ENCODE measurements at places on chromosomes 4 and X. TPM values are rescaled to one million over a fixed set of nuclear protein-coding genes. Genes with fewer than 3 reads are reported as not detected.

- no peaks in the 10 kb centered on the region for H3K36me3 ChIP-seq
- no peak for DNase-seq
- no peak overlapping the region for H3K4me3 ChIP-seq
These were observed 28.4 kb upstream of the SLITRK4 start for GRCh38 chrX:143664302-143664701.

The NR3C2 gene
- 0.29 TPM for total RNA-seq

DNA sequence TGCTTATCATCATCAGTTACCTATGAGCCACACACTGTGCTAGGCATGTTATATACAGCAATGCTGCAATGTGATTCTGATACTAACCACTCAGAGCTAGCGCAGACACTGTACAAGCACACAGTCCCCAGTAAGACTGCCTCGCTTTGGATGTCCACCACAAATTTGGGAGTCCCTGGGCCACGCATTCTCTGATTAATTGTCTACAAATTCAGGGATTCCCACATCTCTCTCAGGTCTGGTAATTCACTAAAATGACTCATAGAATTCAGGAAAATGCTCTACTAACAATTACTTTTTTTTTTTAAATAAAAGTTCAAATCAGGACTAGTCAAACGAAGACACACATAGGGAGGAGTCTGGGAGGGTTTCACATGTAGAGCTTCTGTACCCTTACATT lies 652.1 kb upstream of the AADAT start:
- no peaks in the 10 kb centered on the region for H3K4me1 ChIP-seq
- H3K27ac ChIP-seq: no peak overlapping the region
- no peaks in the 10 kb centered on the region for H3K27me3 ChIP-seq
- no peak for DNase-seq
- H3K36me3 ChIP-seq: no peaks in the 10 kb centered on the region
- H3K4me3 ChIP-seq: no peak overlapping the region

The NDNF gene
- not detected for total RNA-seq

DNA sequence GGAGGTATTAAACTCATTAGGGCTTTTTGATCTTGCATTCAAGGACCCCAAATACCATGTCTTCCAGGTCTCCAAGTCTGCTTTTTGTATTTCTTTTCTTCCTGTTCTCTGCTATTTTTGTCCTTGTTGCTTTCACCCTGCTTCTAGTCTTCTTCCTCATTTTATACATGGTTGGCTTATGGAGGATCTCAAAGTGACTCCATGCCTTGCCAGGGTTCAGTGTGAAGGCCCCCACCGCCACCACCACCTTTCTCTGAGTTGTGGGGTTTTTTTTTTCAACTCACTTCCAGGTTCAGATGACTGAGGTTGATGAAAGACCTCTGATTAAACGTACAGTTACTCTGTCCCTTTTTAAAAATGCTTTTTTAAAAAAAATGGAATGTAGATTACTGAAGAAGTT lies 96.3 kb downstream of the MAML3 start:
- no peaks in the 10 kb centered on the region for H3K36me3 ChIP-seq
- DNase-seq: no peak
- peaks cover 17% of the 10 kb centered on the region for H3K4me1 ChIP-seq

DNA sequence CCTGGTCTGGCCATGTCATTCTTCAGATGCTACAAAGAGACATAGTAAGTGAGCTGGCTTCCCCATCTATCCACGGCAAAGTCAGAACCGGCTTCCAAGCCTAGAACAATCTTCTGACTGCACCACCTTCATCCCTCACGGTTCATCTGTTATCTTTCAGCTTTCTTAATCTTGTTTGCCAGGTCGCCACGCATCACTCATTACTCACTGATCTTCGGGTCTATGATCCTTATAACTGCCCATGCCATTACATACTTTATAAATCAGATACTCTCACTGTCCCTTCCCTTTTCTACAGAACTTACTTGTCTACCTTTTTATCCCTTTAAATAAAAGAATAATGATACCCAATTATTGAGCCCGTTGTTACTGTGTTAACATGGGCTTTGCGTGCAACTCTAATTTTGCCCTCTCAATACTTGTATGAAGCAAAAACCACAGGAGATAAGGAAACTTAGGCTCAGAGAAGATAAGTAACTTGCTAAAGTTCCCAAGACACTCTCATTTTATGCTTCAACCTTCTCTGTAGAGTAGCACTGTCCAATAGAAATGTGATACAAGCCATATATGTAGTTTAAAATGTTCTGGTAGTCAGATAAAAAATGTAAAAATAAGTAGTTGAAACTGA lies 171.7 kb downstream of the AMELX start:
- DNase-seq: no peak
- H3K27ac ChIP-seq: no peak overlapping the region
- peaks cover 2% of the 10 kb centered on the region for H3K27me3 ChIP-seq
- no peaks in the 10 kb centered on the region for H3K36me3 ChIP-seq
- H3K4me3 ChIP-seq: no peak overlapping the region
- no peaks in the 10 kb centered on the region for H3K4me1 ChIP-seq

- no peaks in the 10 kb centered on the region for H3K36me3 ChIP-seq
- no peak for DNase-seq
- H3K4me3 ChIP-seq: no peak overlapping the region
- no peaks in the 10 kb centered on the region for H3K27me3 ChIP-seq
- no peak overlapping the region for H3K27ac ChIP-seq
These were observed 615.4 kb upstream of the SMIM31 start for GRCh38 chr4:164138521-164138920.

DNA sequence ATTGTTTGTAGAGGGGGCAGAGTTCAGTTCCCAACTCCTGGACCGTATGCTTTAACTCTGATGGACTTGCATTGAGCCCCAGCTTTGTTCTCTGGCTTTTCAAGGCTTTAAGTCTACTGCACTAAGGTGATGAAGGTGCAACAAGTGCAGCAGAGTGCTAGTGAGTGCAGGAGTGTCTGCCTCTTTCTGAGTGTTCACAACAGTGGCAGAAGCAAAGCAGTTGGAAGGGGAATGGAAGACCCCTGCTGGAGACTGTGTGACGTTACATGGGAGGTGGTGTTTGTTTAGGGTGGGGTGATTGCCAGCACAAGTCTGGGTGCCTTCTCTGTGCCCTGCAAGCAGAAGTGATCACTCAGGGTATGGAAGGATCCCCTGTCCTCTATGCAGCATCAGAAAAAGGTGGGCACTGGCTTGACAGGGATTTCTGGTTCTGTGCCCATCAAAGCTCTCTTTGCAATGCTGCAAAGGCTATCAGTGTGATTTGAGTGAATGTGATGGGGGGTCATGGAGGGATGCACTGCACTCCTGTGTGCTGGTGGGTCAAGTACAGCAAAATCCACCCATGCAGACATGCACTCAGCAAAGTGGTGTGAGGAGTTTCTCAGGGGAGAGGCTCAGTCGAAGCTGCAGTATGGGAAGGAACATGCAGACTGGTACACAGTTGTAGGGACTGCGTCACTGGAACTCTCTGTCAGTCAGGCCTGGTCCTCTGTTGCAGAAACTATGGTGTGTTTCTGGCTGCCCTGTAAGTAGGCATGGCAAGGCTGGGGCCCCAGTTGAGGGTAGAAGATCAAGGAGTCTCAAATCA lies 70.9 kb upstream of the UGT2B7 start:
- H3K4me3 ChIP-seq: no peak overlapping the region
- no peaks in the 10 kb centered on the region for H3K36me3 ChIP-seq
- H3K4me1 ChIP-seq: no peaks in the 10 kb centered on the region
- DNase-seq: no peak

GRCh38 chrX:149962859-149963757 lies 24.8 kb upstream of the EOLA2 start:
- H3K27me3 ChIP-seq: no peaks in the 10 kb centered on the region
- no peak for DNase-seq
- H3K4me1 ChIP-seq: no peaks in the 10 kb centered on the region
- H3K27ac ChIP-seq: no peak overlapping the region

GRCh38 chr4:130329036-130329435 lies 1233.1 kb downstream of the C4orf33 start:
- no peak overlapping the region for H3K4me3 ChIP-seq
- H3K36me3 ChIP-seq: no peaks in the 10 kb centered on the region
- no peaks in the 10 kb centered on the region for H3K4me1 ChIP-seq
- H3K27me3 ChIP-seq: no peaks in the 10 kb centered on the region

DNA sequence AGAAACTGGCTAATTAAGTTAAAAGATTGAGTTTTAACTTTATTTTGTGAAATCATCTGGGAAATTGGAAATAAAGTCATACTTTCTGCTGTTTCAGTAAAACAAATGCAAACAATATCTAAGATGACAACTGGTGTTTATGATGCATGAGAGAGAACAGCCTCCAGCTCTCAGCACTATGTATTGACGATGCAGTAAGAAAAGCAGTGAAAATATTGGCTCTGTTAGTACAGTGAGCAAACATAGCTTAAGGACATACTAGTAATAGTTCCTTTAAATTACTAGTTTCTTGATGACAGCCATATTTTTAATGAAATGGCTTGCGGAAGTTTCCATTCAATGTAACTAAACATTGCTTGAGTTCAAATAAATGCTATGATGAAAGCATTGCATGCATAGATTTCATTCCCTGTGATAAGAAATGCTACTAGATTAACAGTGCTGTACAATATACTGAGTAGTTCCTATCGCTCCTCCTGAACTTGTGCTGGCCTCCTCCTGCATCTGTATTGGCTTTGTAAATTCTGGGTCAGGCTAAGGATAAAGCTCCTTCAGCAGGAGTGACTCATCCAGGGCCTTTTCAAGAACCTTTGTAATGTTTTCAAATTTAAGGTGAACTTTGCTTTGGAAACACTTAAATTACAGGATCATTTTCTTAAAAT lies 11.6 kb downstream of the ARHGAP24 start:
- H3K27me3 ChIP-seq: no peaks in the 10 kb centered on the region
- no peaks in the 10 kb centered on the region for H3K36me3 ChIP-seq
- DNase-seq: no peak
- no peak overlapping the region for H3K27ac ChIP-seq

- no peaks in the 10 kb centered on the region for H3K36me3 ChIP-seq
- no peak for DNase-seq
- no peaks in the 10 kb centered on the region for H3K4me1 ChIP-seq
- no peak overlapping the region for H3K4me3 ChIP-seq
- no peak overlapping the region for H3K27ac ChIP-seq
These were observed 112.6 kb downstream of the GABRA2 start for GRCh38 chr4:46277165-46277951.

GRCh38 chrX:108734426-108734825 lies 1.9 kb downstream of the IRS4 start:
- no peaks in the 10 kb centered on the region for H3K4me1 ChIP-seq
- H3K27me3 ChIP-seq: peaks cover 38% of the 10 kb centered on the region
- H3K4me3 ChIP-seq: no peak overlapping the region
- H3K27ac ChIP-seq: no peak overlapping the region
- no peaks in the 10 kb centered on the region for H3K36me3 ChIP-seq

DNA sequence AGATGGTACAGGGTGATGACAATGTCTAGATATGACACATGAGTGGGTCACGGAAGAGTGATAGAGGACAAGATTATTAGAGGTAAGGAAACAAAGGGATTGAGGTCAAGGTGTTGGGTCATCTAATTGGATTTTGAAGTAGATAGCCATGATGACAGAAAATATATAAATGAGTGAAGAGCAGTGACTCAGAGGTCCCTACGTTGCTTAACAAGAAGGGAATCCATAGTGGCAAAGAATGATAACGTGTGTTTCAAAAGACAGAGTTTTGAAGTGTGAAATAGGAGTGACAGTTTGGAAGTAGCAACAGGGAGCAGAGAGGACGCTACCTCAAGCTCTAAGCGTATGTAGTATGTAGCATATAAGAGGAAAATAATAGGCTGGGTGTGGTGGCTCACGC lies 22.2 kb upstream of the CAMK2D start:
- H3K27ac ChIP-seq: no peak overlapping the region
- H3K4me3 ChIP-seq: no peak overlapping the region
- H3K27me3 ChIP-seq: no peaks in the 10 kb centered on the region
- no peaks in the 10 kb centered on the region for H3K36me3 ChIP-seq
- peaks cover 10% of the 10 kb centered on the region for H3K4me1 ChIP-seq

The POLA1 gene
- 38.3 TPM for total RNA-seq

DNA sequence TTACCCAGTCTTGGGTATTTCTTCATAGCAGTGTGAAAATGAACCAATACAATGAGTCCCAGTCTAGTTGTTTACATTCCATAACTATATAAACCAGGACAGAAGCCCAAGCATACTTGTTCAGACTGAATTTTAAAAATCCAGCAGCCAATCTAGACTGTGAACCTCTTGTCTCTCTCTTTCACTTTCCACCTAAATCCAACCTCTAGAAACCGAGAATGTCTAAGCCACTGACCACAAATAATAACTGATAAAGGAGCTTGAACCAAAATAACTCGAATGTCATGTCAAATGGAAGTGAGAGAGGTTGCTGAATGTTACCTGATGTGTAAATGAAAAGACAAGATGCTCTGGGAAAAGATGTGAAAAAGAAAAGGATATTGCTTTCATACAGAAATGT lies 544.7 kb downstream of the NLGN4X start:
- DNase-seq: no peak
- no peaks in the 10 kb centered on the region for H3K27me3 ChIP-seq
- no peaks in the 10 kb centered on the region for H3K36me3 ChIP-seq
- no peak overlapping the region for H3K27ac ChIP-seq

DNA sequence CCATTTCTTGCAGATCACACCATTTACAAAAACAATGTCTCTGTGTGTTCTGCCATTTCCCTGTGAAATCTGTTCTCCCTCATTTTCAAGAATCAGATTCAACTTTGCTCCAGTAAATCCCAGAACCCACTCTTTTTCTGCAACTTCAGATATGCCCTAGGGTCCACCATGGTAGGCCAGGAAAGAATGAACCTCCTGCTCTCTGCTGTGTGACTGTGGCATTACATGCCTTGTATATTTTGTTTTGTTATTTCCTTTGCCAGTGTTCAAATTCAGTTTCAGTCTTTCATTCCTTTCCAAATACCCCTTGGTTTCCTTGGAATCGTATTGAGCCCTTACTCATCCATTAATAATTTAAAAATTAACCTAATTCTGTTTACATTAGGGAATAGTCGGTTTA lies 290.2 kb upstream of the VCX start:
- no peak for DNase-seq
- H3K36me3 ChIP-seq: no peaks in the 10 kb centered on the region
- H3K27ac ChIP-seq: no peak overlapping the region
- H3K4me3 ChIP-seq: no peak overlapping the region
- no peaks in the 10 kb centered on the region for H3K4me1 ChIP-seq

The RS1 gene
- not detected for total RNA-seq

The CTAG1B gene
- total RNA-seq: not detected

DNA sequence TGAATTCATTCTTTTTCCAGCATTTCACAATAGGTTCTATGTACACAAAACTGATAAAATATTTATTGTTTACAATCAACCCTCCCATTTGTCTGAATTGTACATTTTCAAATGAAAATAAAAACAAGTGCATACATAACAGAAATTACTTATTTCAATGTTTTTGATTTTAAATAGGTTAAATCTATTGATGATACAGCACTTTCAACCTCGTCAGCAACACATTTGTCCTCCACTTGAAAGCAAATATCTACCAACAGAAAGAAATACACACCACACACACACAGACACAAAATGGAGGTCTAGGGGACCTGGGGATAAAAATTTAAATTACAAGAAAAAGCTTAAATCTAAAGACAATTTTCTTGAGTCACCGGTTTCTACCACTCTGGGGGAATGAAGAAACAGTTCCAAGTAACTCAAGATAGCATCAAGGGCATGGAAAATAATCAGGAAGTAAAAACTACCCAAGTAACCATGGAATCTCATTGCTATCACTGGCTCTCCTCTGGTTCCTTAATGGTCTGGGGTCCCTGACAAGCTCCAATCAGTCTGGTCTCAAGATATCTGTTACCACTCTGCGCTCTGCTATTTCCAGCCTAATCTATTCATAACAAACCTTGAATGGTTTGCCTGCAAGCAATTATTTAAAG lies 27.6 kb downstream of the ANKRD17 start:
- H3K4me3 ChIP-seq: no peak overlapping the region
- H3K27ac ChIP-seq: no peak overlapping the region
- H3K27me3 ChIP-seq: no peaks in the 10 kb centered on the region

- H3K27ac ChIP-seq: no peak overlapping the region
- H3K4me1 ChIP-seq: no peaks in the 10 kb centered on the region
- H3K27me3 ChIP-seq: no peaks in the 10 kb centered on the region
- DNase-seq: no peak
- H3K36me3 ChIP-seq: no peaks in the 10 kb centered on the region
These were observed 153.6 kb downstream of the MAGEB17 start for GRCh38 chrX:16320765-16321355.

All from activated T-helper 1 cell treated with anti-CD3 and anti-CD28 coated beads, Interleukin-12 subunit alpha, Interleukin-12 subunit beta, Interleukin-2, Interleukin-4 antibody, amounts not matched to agents 30 ng/mL and 10 ng/mL and 1 ng/mL, durations not matched to agents 14 hours and 24 hours and 36 hours (primary cell).